CD8-positive, alpha-beta T cell (primary cell): ENCODE measurements at places on chromosomes 3 and 15.

GRCh38 chr15:85423256-85423655, 42.9 kb downstream of the AKAP13 start:
- DNase-seq, result no peak

GRCh38 chr3:58116161-58116955, 94.4 kb downstream of the DNASE1L3 start:
- DNase-seq, result peak; percentile 77

GRCh38 chr15:74252721-74253120, 16.6 kb downstream of the CCDC33 start:
- DNase-seq, result no peak

GRCh38 chr3:39249453-39250115, 30.3 kb downstream of the CX3CR1 start:
- no peak for DNase-seq

- no peak for DNase-seq
These were observed 110.1 kb downstream of the CADM2 start for GRCh38 chr3:85068911-85069310.

- no peak for DNase-seq
These were observed 111.2 kb upstream of the SUCLG2 start for GRCh38 chr3:67765575-67765974.

- no peak for DNase-seq
These were observed 38.4 kb downstream of the MAP2K1 start for GRCh38 chr15:66424963-66425612.

DNA sequence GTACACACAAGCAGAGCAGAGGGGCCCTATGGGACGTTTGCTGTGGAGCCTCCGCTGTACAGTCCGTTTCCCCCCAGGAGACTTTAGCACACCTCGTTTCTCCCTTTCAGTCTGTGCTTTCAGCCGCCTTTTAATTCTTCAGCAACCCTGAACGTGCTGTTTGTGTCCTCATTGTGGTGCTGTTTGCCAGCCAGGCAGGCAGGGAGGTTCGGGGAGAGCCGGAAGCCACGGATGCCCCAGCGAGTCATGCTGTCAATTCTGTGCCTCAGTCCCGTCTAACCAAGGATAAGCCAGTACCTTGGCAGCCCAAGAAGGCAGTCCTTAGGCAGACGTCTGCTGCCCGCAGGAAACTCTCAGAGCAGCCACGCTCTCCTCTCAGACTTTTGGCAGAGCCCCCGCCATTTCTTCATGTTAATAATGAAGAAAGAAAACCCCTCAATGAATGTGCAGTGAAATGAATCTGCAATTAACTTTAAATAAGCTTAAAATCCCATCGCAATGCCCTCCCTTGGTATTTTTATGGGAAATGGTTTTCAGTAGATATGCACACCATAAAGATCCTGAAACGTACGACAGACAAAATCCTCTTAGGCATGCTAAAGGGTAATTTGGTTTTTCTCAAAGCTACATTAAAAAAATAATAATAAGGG, 158.6 kb downstream of the UACA start:
- no peak for DNase-seq

- DNase-seq, result no peak
These were observed 3.4 kb upstream of the SELENOT start for GRCh38 chr3:150599611-150600297.
